GM12878 (cell line): ENCODE measurements at places on chromosomes 12 and 14. TPM values are rescaled to one million over a fixed set of nuclear protein-coding genes. Genes with fewer than 3 reads are reported as not detected.

Gene ZDHHC22
- total RNA-seq: not detected in 2 replicates

Gene TSPAN8
- total RNA-seq: 0.27 and 0.49 TPM in 2 replicates

Gene HCFC2
- total RNA-seq: 9.2 and 9.4 TPM in 2 replicates

Gene PLXNC1
- 35.2 and 36.4 TPM in 2 replicates for total RNA-seq

Gene CD69
- 10.8 and 12.4 TPM in 2 replicates for total RNA-seq

Gene ZNF384
- total RNA-seq: 49.3 and 53.8 TPM in 2 replicates

Gene RPS26
- total RNA-seq: 75.5 and 86.4 TPM in 2 replicates

Gene IAPP
- not detected in 2 replicates for total RNA-seq

Gene TAS2R8
- not detected in 2 replicates for total RNA-seq

Gene IL26
- not detected in 2 replicates for total RNA-seq

Gene PITPNM2
- 0.95 and 0.98 TPM in 2 replicates for total RNA-seq

Gene KRT73
- not detected in 2 replicates for total RNA-seq

Gene BIN2
- total RNA-seq: 26.5 and 28.1 TPM in 2 replicates

Gene BEST3
- total RNA-seq: not detected in 2 replicates

Gene PPP4R3A
- total RNA-seq: 74.5 and 85.1 TPM in 2 replicates

Gene CMA1
- total RNA-seq: not detected in 2 replicates

Gene C12orf43
- 21.8 and 24.9 TPM in 2 replicates for total RNA-seq

Gene EMP1
- total RNA-seq: 0.58 and 0.90 TPM in 2 replicates

Gene TOX4
- total RNA-seq: 53.8 and 55.5 TPM in 2 replicates

Gene MYO1H
- not detected in 2 replicates for total RNA-seq

Gene AP1G2
- 110 and 135 TPM in 2 replicates for total RNA-seq

Gene RD3L
- not detected in 2 replicates for total RNA-seq

Gene PLEKHA5
- 0.33 and 0.51 TPM in 2 replicates for total RNA-seq

Gene LMNTD1
- total RNA-seq: not detected in 2 replicates

Gene AQP6
- total RNA-seq: not detected in 2 replicates

Gene HELB
- 5.8 and 6.4 TPM in 2 replicates for total RNA-seq

Gene OR6C2
- not detected in 2 replicates for total RNA-seq

Gene SOX5
- total RNA-seq: 0.21 and 0.82 TPM in 2 replicates

Gene MRPS35
- total RNA-seq: 43.1 and 45.7 TPM in 2 replicates

Gene RPGRIP1
- total RNA-seq: 0.44 TPM in 1 of 2 replicates, not detected in the other

Gene LHX5
- total RNA-seq: not detected in 2 replicates

Gene HNF1A
- 0.10 TPM in 1 of 2 replicates, not detected in the other for total RNA-seq

Gene LRP1-AS
- not detected in 2 replicates for total RNA-seq

Gene BDKRB2
- 0.05 TPM in 1 of 2 replicates, not detected in the other for total RNA-seq

Gene CLEC14A
- 0.11 TPM in 1 of 2 replicates, not detected in the other for total RNA-seq

Gene GPD1
- 0.19 and 0.26 TPM in 2 replicates for total RNA-seq

Gene IPO4
- total RNA-seq: 88.9 and 113 TPM in 2 replicates

Gene KRT6C
- total RNA-seq: not detected in 2 replicates

Gene OR4K17
- not detected in 2 replicates for total RNA-seq

Gene ST8SIA1
- total RNA-seq: 0.16 TPM in 1 of 2 replicates, not detected in the other

Gene HOXC12
- not detected in 2 replicates for total RNA-seq

Gene B3GNT4
- total RNA-seq: not detected in 2 replicates

Gene SOAT2
- 1.6 and 1.9 TPM in 2 replicates for total RNA-seq

Gene INHBC
- total RNA-seq: 0.13 and 0.16 TPM in 2 replicates

Gene FRMD6
- 3.9 and 6.7 TPM in 2 replicates for total RNA-seq

Gene OVCH1
- total RNA-seq: not detected in 2 replicates

Gene E2F7
- total RNA-seq: 26.1 and 29.7 TPM in 2 replicates

Gene NUAK1
- total RNA-seq: 0.08 and 0.27 TPM in 2 replicates

Gene ARL6IP4
- total RNA-seq: 200 and 201 TPM in 2 replicates

Gene SERPINA1
- total RNA-seq: 5.1 and 6.6 TPM in 2 replicates

Gene EML5
- 0.19 and 0.33 TPM in 2 replicates for total RNA-seq

Gene POTEG
- total RNA-seq: 1.6 and 1.7 TPM in 2 replicates

Gene ALKBH1
- total RNA-seq: 15.4 and 18.9 TPM in 2 replicates
